ENCODE measurements at places on chromosomes 2 and 18.

DNA sequence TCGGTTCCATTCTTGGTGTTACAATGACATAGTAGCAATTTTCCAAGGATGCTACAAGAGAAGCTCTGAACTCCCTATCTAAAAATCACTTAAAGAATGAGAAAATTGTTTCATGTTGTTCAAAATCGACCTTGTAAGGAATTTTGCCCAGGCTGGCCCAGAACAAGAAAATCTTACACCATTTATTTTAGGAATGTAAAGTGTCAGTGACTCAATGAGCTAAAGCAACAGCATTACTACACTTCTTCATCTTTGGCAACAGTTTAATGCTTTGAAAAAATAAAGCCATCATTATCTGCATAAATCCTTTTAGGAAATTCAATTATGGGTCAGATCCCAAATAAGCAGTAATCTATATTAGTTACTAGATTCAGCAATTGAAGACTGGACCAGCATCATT, 38.6 kb downstream of the SLC25A12 start:
- DNase-seq = no peak

GRCh38 chr2:236239276-236240065, 24.7 kb downstream of the ASB18 start:
- DNase-seq = no peak

GRCh38 chr2:159211447-159212396, 74.8 kb downstream of the WDSUB1 start:
- DNase-seq = no peak

DNA sequence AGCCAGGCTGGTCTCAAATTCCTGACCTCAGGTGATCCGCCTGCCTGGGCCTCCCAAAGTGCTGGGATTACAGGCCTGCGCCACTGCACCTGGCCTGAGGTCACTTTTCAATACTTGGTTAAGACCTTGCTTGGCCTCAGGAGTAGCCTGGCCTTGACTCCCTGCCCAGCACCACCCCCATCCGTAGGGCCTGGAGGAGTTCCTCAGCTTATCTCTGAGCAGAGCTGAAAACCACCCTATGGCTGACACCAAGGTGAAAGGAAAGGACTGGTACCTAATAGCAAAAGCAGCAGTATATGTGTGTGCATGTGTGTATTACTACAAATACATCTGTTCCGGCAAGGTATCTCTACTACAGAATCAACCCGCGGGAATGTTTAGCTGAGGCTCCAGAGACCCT, 56.0 kb downstream of the STEAP3 start:
- DNase-seq = no peak

DNA sequence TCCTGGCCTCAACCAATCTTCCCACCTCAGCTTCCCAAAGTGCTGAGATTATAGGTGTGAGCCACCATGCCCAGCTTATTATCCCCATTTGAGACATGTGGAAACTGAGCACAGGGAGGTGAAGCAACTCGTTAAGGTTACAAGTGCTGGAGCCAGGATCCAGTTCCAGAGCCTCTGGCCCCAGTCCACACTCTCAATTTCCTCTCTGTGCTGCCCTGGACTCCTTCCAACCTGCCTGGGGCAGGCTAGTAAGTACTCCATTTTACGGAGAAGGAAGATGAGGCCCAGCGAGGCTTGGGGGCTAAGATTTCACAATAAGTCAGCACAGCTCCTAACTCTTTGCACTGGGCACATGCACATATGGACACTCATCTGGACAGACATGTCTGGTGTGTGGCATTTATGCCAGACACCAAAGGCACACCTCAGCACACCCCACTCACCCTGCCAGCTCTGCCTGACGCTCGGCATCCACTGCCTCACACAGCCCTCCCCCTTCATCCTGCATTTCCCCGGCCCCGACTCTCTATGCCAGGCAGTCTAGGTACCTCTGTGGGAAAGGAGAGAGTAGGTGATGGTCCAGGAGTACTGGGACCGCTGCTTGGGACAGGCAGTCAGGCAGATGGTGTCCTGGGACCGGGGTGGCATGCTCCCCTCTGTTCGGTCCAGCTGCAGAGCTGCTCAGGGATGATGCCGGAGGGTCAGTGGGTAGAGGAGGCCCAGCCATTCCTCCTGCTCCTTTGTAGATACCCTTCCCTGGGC, 20.5 kb downstream of the CFAP65 start:
- DNase-seq = no peak

DNA sequence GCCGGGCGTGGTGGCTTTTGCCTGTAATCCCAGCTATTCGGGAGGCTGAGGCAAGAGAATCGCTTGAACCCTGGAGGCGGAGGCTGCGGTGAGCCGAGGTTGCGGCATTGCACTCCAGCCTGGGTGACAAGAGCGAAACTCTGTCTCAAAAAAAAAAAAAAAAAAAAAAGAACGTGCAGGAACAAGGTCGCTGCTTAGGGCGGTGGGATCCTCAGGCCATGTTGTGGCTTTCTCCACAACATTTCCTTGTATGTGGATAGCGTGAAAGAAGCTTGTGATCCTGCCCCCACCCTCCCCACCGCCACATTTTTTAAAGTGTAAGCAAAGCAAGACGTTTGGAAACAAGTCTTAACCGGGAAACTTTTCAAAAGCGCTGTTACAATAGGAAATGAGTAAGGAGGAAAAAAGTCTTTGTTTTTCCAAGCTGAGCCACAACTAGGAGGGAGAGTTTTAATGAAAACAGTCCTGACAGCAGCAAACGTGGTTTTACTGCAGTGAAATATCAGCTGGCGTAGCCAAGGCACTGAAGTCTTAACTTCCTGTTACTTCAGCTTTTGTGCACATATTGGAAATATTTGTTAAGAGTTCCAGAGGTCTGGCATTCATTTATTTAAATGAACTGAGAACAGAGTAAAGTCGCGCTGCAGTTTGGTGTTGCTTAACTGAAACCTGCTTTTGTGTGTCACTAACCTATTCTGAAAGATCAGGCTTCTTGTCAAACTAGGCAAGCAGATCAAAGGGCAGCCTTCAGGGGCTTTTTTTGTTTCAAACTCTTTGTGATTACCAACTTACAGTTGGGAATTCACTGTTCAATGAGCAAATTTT, 3.8 kb downstream of the TGIF1 start:
- peak; percentile 20 for DNase-seq

GRCh38 chr2:177394594-177394973, 2.0 kb downstream of the AGPS start:
- no peak for DNase-seq

DNA sequence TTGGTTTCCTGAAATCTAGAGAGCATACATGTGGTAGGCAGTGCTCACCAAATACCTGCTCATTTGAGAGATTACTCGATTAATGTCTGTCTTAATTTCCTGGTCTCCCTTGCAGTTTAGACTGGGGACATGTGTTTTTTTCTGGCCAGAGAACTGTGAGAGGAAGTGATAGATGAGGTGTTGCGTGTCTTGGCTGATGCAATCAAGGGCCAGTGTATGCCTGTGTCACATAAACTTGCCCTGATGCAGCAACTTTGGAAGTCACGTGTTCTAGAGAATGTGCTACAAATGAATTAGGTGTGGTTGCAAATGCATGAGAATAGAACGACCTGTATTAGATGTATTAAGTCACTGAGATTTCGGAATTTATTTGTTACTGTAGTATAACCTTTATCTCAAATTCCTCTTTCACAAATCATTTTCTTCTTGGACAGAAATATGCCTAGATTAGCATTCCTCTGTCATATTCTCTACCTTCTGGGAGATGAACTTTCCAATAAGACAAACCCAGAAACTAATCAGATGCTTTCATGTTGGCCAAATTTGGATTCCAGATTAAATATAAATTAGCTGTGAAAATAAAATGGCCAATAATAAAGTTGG, 9.9 kb upstream of the IL1A start:
- DNase-seq = peak; percentile 17

DNA sequence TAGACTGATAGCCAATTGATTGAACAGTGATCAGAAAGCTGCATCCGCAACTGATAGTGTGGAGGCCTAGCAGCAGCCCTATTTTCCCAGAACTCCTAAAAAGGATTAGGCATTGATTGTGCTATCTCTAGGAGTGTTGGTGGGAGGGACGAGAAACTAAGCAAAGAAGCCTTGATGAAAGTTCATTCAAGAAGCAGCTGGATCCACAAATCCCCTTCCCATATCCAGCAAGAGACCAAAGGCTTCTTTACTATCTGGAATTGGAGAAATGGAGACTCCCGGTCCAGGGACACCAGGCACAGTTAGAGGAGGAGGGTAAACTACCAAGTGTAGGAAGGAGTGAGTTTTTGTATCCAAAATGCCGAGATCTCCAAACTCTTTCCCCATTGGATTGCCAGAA, 151.5 kb downstream of the ALK start:
- DNase-seq = no peak

GRCh38 chr2:23502096-23502495, 117.1 kb downstream of the KLHL29 start:
- no peak for DNase-seq

DNA sequence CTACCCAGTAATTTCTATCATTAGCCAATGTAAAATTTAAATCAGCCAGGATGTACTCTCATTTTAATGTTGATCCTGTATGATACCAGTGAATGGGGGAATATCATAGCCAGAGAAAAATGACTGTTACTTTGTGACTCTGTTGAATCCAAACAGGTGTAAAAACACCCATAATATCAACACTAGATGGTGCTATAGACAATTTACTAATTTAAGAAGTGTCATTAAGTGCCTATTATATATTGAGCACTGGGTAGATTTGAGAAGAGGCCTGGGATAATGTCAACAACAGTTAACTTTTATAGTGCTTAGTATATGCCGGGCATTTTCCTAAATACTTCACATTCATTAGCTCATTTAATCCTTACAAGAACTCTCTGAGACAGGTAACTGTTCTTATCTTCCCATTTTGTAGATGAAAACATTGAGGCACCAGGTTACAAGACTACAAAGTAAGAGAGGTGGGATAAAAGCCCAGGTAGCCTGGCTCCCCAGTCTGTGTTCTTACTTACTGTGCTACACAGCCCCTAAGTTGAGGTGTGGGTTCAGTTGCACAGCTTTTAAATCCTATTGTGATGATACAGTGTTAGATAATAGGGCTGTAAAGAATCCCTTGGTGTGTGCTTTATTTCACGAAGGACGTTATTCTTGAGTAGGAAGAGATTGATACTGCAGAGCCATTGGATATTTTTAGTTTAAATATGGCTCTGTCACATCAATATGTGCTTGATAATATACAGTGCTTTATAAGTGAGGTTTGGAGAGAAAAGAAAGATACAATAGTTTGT, 325.5 kb downstream of the AGPS start:
- no peak for DNase-seq

DNA sequence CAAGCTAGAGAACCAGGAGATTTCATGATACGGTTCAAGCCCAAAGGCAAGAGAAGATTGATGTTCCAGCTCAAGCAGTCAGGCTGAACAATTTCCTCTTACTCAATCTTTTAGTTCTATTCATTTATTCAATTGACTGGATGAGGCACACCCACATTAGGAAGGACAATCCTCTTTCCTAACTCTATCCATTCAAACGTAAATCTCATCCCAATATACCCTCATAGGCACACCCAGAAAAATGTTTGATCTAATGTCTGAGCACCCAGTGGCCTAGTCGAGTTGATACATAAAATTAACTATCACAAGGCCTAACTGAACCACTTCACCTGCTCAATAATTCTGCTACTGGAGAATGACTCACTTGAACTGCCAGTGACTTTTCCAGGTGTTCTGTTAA, 180.7 kb downstream of the RAD51AP2 start:
- no peak for DNase-seq

GRCh38 chr18:38966841-38967240, 1401.2 kb upstream of the CELF4 start:
- DNase-seq = no peak

DNA sequence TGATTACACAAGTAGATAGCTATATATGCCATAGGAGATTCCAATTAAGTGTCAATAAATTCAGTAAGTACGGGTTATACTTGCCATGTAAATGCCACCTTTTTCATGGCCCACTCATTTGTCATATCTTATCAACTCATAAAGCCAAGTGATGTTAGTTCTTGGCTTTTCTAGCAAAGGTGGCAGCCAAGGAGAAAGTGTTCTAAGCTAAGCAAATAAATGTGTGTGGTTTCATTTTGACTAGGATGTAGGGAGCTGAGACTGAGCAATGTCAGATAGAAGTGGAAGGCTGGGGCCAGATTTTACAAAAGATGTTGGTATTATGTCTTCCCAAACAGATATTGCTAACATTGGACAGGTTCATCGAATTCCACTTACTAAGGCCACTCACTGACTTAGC, 952.0 kb downstream of the SLC4A3 start:
- DNase-seq = no peak

Measured in left ventricle myocardium inferior (tissue), 1 donor.